A549 treated with GW870086 at 1 μM for 4 hours (cell line): ENCODE measurements at places on chromosomes 3 and 15. TPM values are rescaled to one million over a fixed set of nuclear protein-coding genes. Genes with fewer than 3 reads are reported as not detected.

The SLC12A8 gene
- 1.6 to 2.0 TPM (median 1.6 TPM) in 5 replicates for total RNA-seq

The CCR9 gene
- total RNA-seq: not detected in 5 replicates

The SEMA7A gene
- total RNA-seq: 1.2 to 1.6 TPM (median 1.4 TPM) in 5 replicates

The SPTSSB gene
- 0.10 TPM in 1 of 5 replicates, not detected in the others for total RNA-seq

The CCDC80 gene
- 41.8 to 63.0 TPM (median 60.6 TPM) in 5 replicates for total RNA-seq

The LOXL1 gene
- total RNA-seq: 0.41 to 0.95 TPM (median 0.67 TPM) in 5 replicates

The ECE2 gene
- not detected in 5 replicates for total RNA-seq

The PLA2G4E gene
- not detected in 5 replicates for total RNA-seq

The SLC38A3 gene
- 0.06 to 0.14 TPM in 2 of 5 replicates, not detected in the others for total RNA-seq

The LMAN1L gene
- total RNA-seq: not detected in 5 replicates
